HT1080 (cell line): ENCODE measurements at places on chromosomes 13 and 19. TPM values are rescaled to one million over a fixed set of nuclear protein-coding genes. Genes with fewer than 3 reads are reported as not detected.

Gene ICAM4
- total RNA-seq = not detected in 2 replicates

Gene ZNF480
- 8.7 and 9.8 TPM in 2 replicates for total RNA-seq

Gene PCSK4
- 0.10 and 1.0 TPM in 2 replicates for total RNA-seq

Gene MAST1
- 1.9 and 3.2 TPM in 2 replicates for total RNA-seq

Gene KCNN1
- not detected in 2 replicates for total RNA-seq

Gene ZFP14
- total RNA-seq = 0.98 and 1.3 TPM in 2 replicates

Gene GRK1
- total RNA-seq = not detected in 2 replicates

Gene SHISA2
- total RNA-seq = 0.35 and 0.94 TPM in 2 replicates
